ENCODE measurements at places on chromosomes 16 and 17.

- DNase-seq: no peak
Measured at GRCh38 chr17:43756201-43756600, 2.4 kb downstream of the SOST start.

- DNase-seq: no peak
Measured at GRCh38 chr17:40099619-40100418, 570 bp downstream of the NR1D1 start.

DNA sequence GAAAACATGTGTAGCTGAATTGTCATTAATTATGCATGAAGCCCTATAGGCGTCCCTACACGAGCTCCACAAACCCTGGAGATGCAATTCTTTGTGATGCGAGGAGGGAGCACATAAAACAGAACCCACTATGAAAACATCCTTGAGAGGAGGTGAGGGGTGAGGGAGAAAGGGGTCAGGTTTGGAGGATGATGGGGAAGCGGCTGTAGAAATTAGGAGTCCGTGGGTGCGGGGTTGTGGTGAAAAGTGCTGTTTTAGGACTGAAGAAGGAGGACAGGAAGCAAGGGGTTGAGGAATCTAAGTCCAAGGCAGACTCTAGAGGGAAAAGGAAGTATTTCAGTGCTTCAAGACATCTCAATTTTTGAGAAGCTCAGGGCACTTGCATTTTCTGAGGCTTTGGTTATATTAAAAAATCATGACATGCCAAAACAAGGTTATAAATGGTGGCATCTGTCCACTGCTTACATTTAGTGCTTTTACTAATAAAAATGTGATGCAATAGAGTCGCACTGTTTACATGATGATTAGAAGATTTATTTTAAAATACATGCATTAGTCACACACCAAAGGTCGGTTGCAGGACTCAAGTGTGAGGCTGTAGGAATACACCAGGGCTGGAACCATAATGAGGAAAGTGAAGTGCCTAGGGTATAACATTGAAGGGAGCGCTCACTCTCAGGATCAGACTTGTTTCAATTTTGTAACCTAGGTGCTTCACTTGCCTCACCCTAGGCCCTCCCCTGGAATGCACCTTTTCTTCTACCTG, 379.5 kb downstream of the HS3ST4 start:
- no peak for DNase-seq

- no peak for DNase-seq
Measured at GRCh38 chr17:75553295-75554110, 28.0 kb downstream of the LLGL2 start.

- DNase-seq: no peak
Measured at GRCh38 chr17:61662741-61663140, 71.7 kb upstream of the NACA2 start.

- no peak for DNase-seq
Measured at GRCh38 chr16:81567987-81568748, 123.6 kb downstream of the CMIP start.

DNA sequence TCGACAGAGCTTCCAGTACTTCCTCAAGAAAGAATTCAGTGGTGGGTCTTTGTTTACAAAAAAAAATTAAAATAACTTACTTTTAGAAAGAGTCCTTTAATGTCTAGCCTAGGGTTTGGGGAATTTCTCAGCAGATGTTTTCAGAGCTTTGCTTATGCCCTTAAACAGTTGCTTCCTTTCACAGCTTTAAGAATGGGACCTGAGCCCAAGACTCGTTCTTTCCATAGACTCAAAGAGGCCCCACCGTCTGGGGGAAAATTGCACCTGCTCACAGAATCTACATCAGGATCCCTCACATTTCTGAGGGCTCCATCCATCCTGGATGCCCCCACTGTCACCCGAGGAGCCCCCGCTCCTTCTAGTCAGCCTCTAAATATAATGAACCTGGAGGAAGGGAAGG, 60.0 kb downstream of the RGS9 start:
- no peak for DNase-seq

DNA sequence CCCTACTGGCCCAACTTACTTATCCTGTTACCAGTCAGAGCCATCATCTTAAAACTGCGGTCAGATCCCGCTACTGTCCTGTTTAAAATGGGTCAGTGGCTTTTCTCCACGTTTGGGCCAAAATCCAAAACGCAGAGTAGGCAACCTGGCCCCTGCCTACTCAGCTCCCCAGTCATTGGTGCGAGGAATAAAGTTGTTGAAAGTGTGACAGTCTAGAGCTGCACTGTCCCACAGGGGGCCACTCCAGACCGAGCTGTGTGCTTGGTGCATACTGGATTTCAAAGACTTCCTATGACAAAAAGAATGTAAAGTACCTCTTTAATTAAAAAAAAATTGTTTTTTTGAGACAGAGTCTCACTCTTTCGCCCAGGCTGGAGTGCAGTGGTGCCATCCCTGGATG, 21.2 kb upstream of the LYRM9 start:
- DNase-seq: no peak

DNA sequence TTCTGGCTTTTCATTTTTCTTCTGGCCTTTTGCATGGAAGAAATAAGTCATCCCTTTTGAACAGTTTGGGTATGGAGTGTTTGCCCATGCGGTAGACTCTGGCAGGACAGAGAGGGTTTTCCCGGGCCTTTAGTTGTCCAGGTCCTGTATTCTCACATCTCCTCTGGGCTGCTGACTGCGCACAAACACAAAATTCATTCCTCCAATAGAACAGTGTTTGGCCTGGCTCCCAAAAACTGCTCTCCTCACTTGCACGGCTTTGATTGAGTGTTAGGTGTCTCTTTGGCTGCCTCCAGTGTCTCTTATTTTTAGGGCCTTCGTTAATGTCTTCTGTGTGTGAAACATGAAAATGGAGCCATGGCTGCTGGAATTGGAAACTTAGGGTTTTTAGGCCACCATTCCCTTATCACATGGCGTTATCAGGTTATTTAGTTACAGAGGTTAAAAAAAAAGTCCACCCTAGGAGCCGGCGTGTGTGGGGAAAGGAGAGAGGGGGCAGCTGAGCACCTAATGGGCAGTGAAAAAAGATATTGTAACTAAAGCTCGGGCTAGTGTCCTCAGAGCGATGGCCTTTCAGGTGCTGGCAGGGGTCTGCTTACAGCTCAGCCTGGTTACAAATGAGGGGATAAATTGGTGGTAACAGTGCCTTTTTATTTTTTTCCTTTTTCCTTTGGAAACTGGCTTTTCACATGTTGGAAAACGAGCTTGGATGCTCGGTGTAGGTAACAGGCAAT, 47.3 kb downstream of the PRKCA start:
- no peak for DNase-seq

DNA sequence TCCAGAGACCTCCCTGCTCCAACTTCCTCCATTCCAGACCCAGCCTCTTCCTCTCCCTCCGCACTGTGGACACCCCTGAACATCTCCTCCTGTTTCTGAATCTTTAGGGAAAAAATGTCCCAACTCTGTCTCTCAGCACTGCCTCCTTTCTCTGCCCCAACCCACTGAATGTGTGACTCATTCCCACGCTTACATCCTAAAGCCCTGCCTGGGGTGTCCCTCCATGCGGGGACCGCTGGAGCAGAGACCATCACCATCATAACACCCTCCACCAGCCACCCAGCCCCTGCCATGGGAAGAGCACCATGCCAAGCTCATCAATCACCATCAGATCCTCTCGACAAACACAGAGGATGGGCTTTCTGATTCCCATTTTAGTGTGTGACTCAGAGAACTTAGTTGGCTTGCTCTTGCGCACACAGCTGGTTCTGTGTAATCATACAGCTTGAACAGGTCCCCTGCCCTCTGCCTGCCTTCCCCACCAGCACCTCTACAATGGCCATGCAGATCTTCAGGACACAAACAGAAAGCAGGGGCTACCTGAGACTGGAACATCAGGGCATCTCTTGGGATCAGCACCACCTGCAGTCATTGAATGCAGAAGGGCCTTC, 10.7 kb downstream of the RPRML start:
- DNase-seq: no peak

GRCh38 chr17:60720763-60721531, 43.3 kb downstream of the BCAS3 start:
- DNase-seq: no peak

DNA sequence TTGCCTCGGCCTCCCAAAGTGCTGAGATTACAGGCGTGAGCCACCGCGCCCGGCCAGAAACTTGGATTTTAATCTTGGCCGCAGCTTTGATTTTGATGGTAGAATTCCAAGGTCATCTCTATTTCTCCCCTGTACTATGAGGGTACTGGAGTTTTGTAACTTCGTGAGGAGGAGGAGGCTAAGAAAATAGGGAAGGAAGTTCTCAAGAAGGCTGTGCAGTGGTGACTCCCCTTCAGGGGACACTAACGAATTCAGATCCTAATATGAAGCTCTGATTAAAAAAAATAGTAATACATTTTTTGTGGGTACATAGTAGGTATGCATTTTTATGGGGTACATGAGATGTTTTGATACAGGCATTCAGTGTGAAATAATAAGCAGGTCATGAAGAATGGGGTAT, 55.9 kb downstream of the LDHD start:
- no peak for DNase-seq

DNA sequence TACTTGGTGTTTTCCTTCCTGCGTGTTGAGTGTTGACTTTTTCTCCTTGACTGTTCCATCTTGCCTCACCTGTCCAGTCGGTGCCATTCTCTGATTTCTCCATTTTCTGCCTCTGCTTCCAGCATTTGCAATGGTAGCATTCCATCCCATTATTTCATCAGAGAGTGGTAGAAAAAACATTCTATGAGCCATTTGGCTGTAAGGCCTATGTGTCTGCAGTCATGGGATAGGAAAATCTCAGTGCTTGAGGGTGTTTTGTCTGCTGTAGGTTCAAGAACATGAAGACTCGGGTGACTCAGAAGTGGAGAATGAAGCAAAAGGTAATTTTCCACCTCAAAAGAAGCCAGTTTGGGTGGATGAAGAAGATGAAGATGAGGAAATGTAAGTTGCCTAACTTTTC, 2.7 kb downstream of the UTP18 start:
- no peak for DNase-seq

GRCh38 chr17:41416479-41416878, 7.9 kb downstream of the KRT37 start:
- no peak for DNase-seq

- no peak for DNase-seq
Measured at GRCh38 chr17:27985736-27986399, 56.6 kb upstream of the NLK start.

DNA sequence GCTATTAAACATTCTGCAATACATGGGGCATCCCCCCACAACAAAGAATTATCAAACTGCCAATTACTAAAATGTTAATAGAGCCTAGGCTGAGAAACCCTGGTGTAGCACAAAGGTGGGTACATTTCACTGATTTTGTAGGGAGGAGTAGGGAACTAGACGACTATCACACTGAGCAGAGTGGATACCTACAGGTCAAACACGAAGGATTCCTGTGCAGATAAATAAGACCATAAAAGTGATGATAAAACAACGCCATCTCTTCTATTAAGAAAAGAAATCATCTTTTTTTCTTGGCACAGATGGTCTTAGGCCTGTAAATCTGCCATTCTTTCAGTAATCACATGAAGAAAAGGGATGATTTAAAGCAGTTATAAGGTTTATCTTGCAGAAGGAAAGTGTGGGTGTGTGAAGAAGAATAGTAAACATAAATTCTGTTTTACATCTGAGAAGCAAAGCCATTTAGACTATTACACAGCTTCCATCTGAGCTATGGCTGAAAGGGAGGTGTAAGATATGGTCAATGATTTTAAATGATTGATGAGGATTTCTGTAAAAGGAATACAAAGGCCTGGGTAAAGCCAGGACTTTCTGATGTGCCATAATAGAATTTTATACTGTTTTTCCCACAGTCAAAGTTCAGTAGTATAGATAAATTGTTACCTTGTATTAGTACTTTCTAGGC, 429.4 kb upstream of the GOT2 start:
- no peak for DNase-seq

All from brain pericyte (primary cell).